ENCODE measurements at places on chromosomes 4 and X. TPM values are rescaled to one million over a fixed set of nuclear protein-coding genes. Genes with fewer than 3 reads are reported as not detected.

DNA sequence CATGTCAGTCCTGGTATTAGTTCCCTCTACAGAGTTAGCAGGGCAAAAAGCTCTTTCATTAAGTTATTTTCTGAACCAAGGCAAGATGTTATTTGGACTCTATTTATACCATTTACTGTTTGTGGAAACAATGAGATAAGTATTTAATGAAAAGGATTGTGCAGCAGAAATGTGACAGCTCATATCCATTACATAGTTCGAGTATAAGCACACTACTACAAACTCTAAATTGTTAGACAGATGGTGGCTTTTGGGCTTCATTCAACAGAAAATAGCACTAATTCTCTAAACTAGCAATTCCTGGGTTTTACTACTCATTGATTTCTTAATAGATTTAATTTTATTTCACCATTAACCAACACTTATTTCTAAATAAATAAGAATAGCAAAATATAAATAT, 95.2 kb upstream of the ANK2 start:
- no peak for DNase-seq

DNA sequence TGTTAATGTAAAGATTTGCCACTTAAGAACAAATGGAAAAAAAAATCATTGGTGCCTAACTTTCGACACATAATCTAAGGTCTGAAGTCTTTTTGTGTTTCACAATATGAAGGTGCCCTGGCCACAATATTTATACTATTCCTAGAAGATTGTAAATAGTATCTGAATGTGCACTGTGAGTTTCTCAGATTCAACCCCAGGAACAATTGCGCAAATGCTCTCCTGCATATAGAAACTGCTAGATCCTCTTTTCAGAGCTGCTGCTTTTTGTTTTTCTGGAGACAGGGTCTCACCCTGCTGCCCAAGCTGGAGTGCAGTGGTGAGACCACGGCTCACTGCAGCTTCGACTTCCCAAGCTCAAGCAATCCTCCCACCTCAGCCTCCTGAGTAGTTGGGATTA, 480.1 kb upstream of the FTHL17 start:
- DNase-seq = no peak

DNA sequence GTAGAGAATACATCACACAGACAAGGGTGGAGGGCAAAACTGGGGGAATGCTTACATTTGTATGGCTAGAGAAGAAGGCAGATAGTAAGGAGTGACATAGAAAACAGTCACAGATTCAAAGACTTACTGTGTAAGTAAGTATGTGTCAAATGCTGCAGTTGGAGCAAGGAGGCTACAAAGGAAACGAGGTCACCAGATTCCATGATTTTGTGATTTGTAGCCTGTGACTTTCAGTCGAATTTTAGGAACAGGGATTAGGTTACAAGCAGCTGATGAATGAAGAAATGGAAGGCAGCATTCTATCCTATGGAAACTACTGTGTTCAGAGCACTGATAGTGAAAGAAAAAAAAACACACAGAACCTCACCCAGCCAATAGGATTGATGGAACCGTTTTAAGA, 407.9 kb downstream of the IL15 start:
- no peak for DNase-seq

DNA sequence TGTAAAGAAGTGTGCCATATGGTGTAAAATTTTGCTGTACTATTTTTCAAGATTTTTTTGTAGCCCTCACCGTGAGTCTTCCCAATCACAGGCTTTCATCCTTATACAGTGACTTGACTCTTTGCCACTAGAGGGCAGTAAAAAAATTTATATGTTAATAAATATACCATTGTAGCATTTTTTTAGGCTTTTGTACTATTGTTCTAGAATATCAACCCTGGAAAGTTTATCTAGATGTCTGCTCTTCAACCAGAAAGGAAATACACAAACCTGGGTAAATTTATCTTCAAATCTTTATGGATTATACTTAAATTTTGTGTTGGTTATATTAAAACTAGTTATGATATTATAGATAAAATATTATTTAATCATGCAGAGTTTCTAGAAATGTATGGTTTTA, 235.3 kb downstream of the TENM3 start:
- DNase-seq = no peak

DNA sequence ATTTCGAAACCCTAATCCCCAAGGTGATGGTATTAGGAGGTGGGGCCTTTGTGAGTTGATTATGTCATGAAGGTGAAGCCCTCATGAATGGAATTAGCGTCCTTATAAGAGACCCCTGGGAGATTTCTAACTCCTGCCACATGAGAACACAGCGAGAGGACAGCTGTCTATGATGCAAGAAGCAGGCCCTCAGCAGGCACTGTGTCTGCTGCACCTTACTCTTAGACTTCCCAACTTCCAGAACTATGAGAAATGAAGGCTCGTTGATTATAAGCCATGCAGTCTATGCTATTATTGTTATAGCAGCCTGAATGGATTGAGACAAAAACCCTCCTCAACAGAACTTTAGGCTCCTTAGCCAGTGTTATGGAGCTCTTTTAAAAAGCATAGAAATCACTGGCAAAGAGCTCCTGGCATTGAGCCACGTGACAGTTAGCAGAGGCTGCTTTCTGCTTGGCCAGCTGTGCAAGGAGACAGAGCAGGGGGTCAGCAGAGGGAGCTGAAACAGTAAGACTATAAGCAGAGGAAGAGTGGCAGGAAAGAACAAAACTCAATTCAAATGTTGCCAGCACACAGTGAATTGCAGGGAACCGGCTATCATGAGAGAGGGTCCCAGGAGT, 219.2 kb upstream of the FAT1 start:
- no peak for DNase-seq

DNA sequence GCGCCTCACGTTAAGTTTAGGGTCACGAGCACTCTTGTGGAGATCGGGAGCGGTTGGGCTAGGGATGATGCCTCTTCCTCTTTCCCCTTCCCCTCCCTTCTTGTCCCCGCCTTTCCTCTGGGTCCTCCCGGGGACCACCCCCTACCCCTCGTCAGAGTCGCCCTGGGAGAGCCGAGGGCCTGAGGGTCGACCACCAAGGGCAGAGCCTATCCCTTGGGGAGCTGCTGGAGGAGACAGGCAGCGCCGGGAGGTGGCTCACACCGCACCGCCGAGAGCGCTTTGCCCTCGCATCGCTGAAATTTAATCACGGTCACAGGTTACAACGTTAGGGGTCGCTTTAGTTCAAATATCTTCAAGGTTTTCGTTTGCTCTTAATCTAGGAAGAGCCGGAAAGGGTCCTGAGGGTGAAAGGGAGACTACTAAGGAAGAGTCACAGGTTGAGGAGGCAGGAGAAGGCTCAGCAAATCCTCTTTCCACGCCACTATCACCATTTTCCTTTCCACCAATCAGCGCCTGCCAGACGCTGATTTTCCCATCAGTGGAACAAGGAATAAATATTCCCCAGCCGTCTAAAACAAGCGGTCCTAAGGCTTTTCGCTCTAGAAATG, 528 bp upstream of the SNCA start:
- peak; percentile 13 for DNase-seq

DNA sequence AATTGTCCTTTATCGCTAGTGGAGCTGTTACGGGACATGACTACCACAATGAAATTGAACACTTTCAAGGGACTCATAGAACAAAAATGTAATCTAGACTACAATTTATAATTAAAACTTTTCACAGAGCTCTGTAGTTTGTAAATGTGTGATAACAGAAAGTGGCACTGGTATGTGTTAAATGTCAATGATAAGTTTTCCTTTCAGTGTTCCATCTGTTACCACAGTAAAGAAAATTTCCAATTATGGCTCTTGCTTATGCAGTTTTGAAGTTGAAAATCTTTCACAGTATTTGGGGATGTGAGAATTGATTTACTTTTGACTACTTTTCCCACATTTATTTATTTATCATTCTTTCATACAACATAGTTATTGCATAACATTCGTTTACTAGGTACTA, 40.1 kb upstream of the GUCY1A1 start:
- no peak for DNase-seq

The PAGE5 gene
- not detected for polyA plus RNA-seq

The FAM149A gene
- polyA plus RNA-seq = 63.0 TPM

The LRP2BP gene
- polyA plus RNA-seq = 7.3 TPM

The REPS2 gene
- 17.0 TPM for polyA plus RNA-seq

The UCHL1 gene
- polyA plus RNA-seq = 104 TPM

All from left renal cortex interstitium (tissue), 4 donors.